Midbrain (tissue), 1 donor: ENCODE measurements at places on chromosomes 1 and 21.

- DNase-seq = no peak
Measured at GRCh38 chr1:14421977-14422609, 176.4 kb upstream of the KAZN start.

DNA sequence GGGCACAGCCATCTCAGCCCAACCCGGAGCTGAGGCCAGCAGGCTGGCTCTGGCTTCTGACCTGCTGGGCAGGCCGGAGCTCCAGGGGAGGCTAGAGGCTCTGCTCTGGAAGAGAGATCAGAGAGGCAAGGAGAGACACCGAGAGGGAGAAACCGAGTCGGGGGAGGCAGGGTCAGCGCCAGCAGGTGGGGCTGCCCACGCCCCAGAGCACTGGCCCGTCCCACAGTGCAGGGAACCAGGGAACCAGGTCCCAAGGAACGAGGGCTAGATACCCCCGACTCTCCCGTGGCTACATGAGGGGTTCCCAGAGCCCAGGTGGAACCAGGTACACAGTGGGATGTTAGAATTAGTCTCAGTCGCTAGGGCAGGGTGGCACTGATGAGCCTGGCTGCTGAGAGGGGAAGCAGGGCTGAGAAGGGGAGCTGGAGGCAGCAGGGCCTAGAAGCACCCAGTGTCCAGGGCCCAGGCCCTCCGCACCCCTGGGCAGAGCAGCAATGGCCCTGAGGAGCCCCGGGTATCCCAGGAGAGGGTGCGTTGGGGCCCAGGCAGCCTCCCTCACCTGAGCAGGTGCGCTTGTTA lies 2.1 kb downstream of the MASP2 start:
- no peak for DNase-seq

- no peak for DNase-seq
Measured at GRCh38 chr1:4602462-4603294, 51.7 kb upstream of the AJAP1 start.

DNA sequence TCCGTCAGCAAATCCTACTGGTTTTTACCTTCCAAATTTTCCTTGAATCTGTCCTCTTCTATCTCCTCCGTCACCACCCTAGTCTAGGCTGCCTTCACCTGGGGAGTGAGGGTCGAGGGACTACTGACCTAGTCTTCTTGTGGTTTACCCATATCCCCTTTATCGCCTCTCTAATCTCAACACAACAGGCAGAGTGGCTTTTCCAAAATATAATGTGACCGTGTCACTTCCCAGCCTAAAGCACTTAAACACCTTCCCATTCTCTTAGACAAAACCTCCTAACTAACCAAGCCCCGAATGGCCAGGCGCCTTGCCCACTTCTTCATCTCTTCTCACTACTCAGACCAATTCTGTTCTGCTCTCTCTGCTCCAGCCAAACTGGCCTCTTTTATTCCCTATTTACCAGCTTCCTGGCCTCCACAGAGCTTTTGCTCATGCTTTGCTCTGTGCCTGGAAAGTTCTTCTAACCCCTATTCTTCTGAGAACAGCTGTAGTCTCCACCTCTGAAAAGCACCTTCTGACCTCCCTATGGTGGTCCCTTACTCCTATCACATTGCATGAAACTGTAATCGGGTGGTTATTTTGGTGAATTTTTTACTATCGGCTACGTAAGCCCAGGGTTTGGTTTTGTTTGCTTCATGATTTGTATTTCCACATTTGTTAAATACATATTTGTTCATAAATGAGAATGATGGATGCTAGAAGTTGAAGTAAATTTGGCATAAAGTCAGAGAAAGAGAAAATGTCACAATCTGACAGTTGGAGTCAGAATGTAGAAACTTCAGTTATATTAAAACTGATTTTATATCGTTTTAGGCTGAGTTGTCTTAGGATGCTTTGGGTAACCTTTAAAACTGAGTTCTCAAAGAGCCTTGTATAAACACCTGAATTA lies 1.2 kb upstream of the NBPF1 start:
- no peak for DNase-seq

DNA sequence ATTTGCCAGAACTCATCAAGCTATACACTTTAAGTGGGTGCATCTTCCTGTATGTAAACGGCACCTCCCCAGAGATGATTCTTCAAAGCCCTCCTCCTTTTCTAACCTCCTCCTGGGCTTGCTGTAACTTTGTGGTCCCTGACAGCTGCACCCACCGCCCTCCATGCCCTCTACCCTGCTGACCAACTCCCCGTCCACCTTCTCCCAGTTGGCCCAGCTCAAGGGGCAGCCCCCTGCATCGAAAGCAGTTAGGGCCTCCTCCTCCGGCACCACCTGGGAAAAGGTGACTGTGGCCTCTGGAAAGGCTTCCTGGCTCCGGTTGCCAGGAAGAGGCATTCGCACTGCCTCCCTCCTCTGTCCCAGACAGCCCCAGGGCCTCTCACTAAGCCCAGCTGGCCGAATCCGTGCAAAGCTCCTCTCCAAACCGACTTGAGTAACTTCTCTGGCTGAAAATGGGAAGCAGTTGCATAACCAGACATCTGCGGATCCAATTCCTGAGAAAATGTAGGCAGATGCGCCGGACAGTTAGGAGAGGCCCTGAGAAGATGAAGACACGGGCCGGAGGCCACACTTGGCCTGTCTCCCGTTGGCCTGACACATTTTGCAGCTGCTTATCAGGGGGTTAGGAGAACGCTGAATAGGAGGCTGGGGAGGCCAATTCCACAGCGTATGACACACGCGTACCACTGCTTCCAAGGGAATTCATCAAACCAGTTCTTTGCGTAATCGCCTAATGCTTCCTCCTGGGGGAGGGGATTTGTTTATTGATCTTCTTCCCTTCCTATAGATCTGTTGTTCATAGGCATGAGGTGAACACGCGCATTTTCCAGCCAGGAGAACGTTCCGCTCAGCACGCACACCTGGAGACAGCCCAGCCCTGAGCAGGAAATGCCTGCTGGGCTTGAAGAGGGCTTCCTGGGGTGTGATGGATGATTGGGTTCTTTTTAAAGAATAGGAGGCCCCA lies 48.7 kb upstream of the COL6A2 start:
- DNase-seq = no peak

DNA sequence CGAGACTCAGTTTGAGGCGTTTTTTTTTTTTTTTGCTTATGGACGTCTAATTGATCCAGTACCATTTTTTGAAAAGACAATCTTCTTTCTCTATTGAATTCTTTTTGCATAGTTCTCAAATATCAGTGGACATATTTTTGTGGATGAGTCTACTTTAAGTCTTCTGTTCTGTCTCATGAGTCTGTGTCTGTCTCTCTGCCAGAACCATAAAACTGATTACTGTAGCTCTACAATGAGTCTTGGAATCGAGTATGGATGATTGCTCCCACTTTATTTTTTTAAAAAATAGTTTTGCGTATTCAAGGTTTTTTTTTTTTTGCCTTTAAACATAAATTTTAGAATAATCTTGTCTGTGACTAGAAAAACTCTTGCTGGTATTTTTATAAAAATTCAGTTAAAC lies 323.5 kb downstream of the ZNF326 start:
- no peak for DNase-seq

GRCh38 chr21:41029571-41029970 lies 138.4 kb upstream of the BACE2 start:
- no peak for DNase-seq

DNA sequence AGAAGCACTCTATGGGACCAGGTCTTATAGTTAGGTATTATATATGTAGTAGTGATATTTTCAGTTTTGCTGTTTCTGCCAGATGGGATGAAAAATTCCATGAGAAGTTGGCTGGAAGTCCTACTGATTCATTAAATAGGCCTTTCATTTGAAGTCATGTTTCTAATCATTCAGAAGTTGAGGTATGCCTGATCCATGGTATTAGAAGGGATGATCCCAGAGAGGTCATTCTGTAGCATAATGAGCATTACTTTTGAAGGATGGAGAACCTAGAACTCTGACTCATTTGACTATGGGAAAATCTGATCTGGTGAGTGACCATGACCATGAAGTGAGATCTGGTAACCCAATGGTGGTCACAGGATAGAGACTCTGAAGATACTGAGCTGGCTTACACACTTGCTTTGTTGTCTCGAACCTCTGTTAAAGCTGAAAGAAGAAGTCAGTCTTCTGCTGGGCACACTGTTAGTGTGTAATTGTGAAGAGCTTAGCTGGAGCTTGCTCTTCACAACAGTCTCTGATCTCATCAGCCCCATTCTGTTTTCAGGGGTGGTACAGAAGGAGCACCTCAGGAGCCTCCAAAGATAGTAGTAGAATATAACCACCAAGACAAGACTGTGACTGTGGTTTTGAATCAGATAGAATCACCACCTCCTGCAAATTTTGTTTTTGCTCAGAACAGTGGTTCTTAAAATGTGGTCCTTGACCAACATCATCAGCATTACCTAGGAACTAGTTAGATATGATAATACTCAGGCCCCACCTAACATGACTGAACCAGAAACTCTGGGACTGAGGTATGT lies 9.0 kb downstream of the MGST3 start:
- DNase-seq = no peak

- peak; percentile 21 for DNase-seq
Measured at GRCh38 chr1:167137332-167137781, 43.5 kb downstream of the STYXL2 start.

DNA sequence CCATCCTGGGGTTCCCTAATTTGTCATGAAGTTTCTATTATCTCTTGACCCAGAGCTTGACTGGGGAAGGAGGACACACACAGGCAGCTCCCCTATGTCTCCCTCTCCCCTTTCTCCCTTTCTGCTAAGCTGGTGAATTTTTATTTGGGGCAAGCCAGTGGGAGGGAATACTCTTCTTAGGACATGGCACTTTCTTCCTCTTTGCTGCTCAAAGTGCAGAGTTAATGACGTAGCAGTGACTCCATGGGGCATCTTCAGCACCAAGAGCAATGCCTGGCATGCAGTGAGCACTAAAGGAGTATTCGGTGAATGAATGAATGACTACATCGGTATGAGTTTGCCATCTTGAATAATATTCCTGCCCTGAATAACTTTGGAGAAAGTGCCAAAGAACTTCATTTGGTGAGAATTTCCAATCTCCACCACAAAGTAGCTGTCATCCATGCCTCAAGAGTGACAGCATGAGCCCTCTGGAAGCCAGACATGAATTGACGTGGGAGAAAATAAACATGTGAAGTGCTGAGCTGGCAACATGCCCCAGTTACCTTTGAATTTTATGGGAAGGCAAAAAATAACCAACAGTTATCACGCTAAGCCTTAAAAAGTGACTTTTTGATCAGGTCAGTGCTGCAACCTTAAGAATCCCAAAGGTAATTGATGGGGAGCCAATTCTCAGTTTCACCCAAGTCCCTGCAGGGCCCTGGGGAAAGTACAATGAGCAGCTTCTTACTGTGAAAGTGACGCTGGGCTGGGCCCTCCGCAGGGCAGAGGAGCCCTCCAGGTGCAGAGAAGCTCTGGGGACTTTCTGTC lies 22.1 kb upstream of the ATF3 start:
- DNase-seq = no peak

DNA sequence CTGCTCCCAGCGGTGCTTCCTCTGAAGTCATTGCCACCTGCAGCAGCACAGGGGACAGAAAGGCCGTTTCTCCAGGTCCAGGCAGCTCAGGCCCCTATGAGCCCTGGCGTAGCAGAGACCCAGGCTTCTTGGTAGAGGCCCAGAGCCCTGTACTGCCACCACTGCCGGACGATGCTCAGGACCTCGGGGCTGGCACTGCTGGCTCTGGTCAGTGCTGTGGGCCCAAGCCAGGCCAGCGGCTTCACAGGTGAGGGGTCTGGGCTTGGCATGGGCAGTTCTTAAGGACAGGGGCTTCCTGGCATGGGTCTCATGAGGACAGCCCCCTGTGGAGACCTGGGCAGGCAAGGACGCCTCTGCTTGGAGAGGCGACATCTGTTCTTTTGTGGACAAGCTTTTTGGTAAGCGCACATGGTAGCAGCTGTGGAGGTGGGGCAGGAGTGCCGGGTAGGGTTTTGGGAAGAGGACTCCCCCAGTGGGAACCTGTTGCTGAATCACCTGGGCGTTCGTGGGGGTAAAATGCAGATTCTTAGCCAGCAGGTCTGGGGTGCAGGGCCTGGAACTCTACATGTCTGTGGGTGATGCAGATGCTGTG lies at the start of gene UMODL1:
UMODL1 (plus strand) TSS at position 172 of the 592 bp plus-strand sequence; CDS start at position 172, 0 bp downstream.
- no peak for DNase-seq

- DNase-seq = no peak
Measured at GRCh38 chr1:113185463-113186104, 112.6 kb downstream of the LRIG2 start.

DNA sequence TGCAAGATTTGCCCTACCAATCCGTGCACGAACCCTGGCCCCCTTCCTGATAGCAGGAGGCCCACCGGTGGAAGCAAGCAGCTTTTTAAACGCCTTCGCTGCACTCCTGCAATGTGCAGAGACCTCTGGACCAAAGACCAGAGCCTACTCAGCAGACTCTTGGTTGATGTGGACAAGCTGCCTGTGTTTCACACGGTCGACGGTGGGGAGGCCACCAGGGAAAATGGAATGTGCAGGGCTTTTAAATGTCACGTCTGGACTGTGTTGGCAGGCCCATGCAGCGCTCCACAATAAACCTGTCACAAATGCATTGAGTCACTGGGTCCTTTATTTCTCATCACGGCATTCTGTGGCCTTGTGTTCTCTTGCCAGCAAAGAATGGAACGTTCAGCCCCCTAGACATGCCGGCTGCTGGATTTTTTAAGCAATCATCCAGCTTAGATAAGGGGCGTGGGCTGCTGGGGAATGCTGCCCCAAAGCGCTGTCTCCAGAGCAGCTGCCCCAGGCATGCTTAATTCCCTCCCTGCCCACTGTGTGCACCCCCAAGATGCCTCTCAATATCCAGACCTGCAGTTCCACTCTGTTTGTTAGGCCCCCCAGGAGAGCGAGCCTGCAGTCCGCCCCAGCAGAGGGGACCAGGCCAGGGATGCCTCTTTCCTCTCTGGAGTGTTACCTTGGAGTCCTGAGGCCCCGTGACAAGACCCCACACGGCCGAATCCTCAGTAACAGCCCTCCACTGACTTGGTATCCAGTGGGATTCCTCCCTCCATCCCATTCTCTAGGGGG lies 71.3 kb downstream of the ATP5PO start:
- DNase-seq = no peak

DNA sequence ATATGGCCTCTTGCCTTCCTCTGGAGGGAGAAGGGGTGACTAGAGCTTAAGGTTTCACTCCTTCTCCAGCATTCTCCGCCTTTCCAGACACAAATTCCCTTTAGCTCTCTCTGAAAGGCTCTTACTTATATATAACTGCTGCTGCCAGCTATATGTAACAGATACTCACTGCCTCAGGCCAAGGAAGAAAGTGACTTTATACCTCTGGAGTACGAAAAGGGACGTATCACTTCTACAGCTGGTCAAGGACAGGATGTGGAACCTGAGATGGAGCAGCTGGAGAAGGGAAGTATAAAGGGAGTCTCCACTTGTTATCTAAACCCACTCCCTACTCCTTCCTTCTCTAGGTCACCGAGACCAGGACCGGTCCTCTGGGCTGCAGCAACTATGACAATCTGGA lies 102.4 kb downstream of the BRINP2 start:
- no peak for DNase-seq
